Head of caudate nucleus (tissue), 42 donors: ENCODE measurements at places on chromosomes 6 and 20.

DNA sequence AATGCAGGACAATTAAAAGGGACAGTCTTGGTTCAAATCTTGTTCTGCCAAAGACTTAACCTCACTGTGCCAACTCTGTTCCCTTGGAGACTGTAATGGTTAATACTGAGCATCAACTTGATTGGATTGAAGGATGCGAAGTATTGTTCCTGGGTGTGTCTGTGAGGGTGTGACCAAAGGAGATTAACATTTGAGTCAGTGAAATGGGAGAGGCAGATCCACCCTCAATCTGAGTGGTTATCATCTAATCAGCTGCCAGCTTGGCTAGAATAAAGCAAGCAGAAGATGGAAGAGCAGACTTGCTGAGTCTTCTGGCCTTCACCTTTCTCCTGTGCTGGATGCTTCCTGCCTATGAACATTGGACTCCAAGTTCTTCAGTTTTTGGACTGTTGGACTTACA, 474.4 kb downstream of the CD83 start:
- DNase-seq = no peak

DNA sequence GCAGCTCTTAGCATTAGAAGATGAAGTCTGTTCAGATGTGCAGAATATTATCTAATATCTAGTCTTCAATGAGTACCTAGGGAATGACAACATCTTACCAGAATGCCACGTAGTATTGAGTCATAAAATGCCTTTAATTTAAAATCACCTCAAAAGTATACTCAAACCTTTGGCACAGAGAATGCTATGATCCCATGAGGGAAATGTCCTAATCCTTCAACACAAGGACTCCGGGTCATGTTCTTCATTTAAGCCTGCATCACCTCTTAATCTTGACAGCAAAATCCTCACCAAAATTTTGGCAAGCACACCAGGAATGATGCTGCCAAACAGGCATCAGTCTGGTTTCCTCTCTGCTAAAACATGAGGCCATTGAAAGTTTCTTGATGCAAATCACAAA, 23.6 kb upstream of the MARCKS start:
- DNase-seq = no peak

DNA sequence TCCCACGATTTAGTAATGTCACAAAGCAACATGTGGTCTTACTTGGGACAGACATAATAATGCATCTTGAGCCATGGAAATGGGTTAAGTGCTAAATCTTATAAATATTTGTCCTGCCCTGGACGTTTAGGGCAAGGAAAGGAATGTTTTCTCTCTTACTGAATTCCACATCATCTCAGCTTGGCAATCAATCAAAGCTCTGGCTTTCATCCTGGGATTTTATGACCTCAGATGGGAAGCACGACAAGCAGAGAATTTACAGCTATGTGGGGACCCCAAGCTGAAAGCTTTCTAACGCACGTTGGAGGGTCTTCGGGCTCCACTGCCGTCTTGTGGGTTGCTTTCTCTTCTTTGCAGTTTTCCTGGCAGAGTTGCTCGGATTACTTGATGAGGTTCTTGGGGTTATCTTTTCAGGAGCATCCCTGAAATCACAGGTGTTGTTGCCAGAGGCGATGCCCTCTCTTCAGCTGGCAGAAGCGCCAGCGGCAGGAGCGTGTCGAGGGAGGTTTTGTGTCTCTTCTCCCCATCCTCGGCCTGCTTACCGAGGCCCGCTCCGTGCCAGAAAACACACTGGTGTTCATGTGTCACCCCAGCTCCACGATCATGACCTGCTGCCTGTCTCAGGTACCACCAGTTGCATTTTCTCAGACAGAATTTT, 73.4 kb upstream of the FRMD1 start:
- no peak for DNase-seq

DNA sequence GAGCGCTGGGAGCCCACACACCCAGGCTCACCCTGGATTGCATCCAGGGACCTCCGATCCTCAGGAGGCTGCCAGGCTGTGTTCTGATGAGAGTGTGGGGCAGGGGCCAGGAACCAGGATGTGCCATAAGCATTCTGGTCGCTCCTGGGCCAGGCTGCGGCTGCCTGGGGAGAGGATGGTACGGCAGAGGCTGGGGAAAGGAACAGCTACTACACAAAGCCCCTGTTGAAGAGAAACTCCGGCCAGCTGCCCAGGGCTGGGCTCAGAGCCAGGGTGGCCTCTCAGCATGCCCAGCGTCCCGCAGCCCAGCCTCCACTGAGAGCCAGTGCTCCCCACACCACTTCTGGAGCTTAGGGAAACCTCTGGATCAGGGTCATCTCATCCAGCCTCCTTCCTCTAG, 21.7 kb upstream of the OCSTAMP start:
- DNase-seq = peak; percentile 97

- DNase-seq = no peak
Observed at GRCh38 chr20:31474758-31475427, at the start of the genes DEFB124 and REM1. DEFB124 (minus strand) TSS chr20:31475127; CDS start chr20:31473013, 2,114 bp downstream. REM1 (plus strand) TSS chr20:31475288; CDS start chr20:31476446, 1,158 bp downstream.

DNA sequence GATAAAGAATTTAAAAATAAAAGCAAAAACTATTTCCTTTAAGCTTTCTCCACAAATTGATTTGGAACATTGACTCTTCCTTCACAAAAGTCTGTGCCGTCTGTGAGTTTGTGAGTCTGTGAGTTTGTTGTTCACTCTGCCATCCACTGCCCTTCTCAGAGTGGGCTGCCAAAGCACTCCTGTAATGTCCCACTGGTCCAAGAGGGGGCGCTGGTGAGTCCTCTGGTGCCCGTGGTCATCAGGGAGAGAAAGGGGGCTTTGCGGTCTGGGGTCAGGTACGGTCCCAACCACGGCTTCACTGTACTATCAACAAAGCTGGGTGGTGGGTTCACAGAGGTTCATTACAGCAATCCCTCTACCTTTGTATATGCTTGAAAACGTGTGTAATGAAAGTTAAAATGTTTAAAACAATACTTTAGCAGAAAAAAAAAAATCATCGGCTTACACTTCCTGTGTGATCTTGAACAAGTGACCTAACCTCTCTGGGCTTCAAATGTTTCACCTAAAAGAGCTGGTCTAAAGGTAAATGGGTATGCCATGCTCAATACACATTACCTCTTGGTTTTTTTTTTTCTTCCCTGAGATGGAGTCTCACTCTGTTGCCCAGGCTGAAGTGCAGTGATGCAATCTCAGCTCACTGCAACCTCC, 5.6 kb upstream of the ANKRD60 start:
- peak; percentile 32 for DNase-seq

DNA sequence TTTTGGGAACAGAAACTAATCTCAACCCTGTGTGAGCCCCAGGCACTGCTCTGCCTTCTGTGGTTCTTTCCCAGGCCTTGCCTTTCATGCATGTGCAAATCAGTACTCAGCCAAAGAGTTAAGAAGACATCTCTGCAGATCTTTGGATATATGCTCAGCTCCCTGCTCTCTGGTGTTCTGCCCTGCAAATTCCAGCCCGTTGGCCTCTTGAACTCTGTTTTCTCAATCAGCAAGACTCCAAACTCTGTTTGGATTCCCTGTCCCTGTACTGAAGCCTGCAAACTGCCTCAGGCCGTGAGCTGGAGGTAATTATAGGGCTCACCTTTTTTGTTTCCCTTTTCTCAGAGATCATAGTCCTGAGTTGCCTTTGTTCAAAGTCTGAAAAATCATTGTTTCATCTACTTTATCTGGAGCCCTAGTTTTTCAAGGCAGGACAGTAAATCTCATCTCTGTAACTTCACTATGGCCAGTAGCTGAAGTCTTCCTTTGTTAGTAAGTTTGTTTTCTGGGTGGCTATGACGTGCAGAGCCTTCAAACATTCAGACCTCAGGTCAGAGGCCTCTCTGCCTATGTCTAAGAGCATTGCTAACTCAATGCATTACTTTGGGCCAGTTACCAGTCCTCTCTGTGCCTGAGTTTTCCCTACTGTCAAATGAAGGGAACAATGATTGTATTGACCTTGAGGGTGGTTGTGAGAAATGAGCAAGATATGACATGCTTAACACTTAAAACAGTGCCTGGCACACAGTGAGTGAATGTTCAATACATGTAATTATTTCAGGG, 15.9 kb upstream of the MDFI start:
- DNase-seq = no peak

GRCh38 chr6:93419304-93420162, at the start of gene EPHA7:
EPHA7 (minus strand) TSS chr6:93419559; CDS start chr6:93419341, 218 bp downstream.
- DNase-seq = peak; percentile 99

GRCh38 chr6:152271776-152272464, 365.2 kb downstream of the SYNE1 start:
- DNase-seq = no peak

DNA sequence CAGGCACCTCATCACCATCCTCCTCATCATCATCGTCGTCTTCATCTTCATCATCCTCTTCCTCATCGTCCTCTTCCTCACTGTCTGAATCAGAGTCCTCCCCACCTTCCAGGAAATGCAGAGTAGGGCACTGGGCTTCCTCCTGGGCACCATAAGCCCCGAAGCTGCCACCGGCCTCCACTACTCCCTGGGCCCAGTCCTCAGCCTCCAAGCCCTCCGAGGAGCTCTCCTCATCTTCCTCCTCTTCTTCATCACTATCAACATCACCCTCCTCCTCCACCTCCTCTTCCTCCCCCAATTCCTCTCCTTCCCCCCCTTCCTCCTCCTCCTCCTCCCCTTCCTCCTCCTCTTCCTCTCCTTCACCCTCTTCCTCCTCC, 1.7 kb downstream of the CENPB start:
- DNase-seq = no peak

DNA sequence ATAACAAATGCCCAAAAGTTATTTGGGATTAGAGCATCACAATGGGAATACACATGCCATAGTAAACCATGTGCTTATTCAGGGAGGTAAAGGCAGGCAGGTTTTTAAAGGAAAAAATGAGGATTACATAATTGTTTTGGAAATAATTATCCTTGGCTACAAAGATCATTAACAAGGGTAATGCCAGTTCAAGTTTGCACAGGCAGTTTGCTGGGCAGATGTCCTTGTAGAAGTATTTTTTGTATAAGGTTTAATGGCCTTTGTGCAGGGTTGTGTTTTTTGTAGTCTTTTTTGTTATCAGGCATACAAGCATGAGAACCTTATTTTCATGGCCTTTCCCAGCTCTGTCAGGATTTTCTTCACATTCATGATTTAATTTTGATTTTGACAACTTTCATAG, 24.7 kb downstream of the FBXO9 start:
- DNase-seq = no peak

- DNase-seq = no peak
Observed at GRCh38 chr6:42460883-42461282, 9.2 kb upstream of the TRERF1 start.

DNA sequence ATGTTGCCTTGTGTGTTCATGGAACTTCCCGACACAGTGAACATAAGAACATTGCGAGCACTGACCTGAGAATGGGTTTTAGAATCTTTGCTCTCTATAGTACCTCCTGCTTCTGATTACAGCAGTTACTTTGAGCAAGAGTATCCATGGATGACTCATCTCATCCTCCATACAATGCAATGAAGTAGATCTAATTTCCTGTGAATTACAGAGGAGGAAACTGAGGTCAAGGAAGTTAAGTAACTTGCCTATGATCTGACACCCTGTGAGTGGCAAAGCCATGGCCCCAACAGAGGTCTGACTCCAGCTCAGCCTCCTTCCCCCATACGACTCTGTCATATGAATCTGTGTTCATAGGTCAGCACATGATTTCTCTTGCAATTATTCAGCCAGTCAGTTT, 518.1 kb downstream of the TFAP2A start:
- no peak for DNase-seq

DNA sequence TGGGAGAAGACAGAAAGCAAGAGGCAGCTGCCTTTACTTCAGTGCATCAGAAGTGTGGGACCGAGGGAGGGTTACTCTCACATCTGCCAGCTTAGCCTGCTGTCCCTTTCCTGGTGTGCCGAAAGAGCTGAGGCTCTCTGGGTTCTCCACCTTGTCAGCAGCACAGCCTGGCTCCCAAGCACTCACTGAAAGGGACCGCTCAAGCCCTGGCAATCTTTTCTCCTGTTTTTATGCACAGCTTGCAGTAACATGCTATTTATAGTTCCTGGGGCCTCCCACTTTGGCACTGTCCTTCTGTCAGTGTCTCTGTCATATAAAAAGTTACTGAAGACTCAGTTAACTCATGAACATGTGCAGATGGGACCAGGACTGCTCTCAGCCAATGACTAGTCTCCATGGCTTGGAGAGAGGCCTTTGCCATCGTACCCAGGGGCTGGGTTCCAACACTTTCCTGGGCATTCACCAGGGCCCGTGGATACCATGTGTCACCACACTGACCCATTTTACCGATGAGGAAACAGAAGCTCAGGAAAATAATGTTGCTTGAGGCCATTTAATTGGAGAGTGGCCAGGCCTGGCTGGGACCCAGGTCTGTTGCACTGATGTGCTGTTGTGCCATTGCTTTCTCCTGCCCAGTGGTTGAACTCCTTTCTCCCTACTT, 46.2 kb downstream of the PANK2 start:
- no peak for DNase-seq

DNA sequence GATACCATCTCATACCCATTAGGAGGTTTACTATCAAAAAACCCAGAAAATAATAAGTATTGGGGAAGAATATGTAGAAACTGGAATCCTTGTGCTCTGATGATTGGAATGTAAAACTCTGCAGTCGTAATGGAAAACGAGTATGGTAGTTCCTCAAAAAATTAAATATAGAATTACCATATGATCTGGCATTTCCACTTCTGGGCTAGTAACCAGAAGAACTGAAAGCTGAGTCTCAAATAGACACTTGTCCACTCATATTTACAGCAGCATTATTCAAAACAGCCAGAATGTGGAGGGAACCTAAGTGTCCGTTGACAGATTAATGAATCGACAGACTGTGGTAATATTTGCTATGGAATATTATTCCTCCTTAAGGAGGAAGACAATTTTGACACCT, 44.3 kb downstream of the FOXC1 start:
- no peak for DNase-seq

DNA sequence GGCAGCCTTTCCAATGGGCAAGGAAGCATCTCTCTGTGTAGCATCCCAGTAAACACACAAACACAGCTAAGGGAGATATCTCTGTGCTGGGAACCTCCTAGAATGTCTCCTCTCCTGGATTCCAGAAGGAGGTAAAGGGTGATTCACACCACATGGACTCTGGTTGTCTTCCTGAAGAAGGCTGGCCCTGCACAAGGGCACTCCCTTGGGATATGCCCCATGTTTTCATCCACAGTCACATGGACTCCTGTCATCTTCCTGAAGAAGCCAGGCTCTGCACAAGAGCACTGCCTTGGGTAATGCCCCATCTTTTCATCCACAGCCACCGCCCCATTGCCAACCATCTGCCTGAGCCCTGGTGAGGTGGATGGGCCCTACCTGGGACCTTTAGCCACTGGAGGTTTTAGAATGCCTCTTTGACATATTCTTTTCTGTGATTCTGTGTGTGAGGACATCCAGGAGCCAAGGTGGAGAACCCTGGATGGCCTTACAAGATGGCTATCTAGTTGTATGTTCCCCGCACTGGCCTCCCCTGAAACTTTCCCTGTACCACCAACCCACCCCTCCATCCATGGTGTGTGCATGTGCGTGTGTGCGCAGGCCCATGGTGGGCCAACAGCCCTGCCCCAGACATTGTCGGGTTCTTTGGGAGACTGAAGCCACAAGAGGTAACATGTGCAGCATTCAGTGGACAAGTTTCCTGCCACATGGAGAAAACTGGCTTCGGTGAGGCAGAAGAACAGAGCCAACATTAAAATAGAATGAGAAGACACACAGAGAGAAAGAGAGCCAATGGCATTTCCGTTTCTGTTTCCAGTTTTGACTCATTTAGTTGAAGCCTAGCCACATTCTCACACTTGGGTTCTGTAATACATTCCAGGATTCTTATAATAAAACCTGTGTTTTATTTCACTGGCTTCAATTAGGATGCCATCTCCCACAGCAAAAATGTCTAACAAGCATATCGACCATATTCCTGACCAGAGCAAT, 110.2 kb upstream of the CST7 start:
- DNase-seq = no peak

GRCh38 chr20:15594158-15594695, 979.0 kb downstream of the KIF16B start:
- DNase-seq = no peak
